ENCODE measurements at places on chromosomes 1 and 21.

DNA sequence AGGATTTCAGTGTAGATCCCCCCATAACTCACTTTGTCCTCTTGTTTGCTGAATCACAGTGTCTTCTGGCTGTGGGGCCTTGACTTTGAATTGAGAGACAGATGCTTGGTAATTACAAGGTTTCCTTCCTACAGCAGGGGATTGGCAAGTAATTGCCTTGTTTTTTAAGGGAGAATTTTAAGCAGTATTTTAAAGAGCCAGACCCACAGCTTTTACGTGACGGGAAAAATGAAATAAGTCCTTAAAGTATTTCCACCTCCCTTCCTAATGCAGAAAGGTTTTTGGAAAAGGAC, 41.0 kb downstream of the PGBD5 start:
- DNase-seq = no peak

GRCh38 chr1:214665606-214666110, 62.7 kb downstream of the CENPF start:
- DNase-seq = no peak

GRCh38 chr1:119811985-119812557, 811 bp upstream of the REG4 start:
- DNase-seq = peak; percentile 43

GRCh38 chr1:230536641-230537155, 105.6 kb upstream of the COG2 start:
- no peak for DNase-seq

DNA sequence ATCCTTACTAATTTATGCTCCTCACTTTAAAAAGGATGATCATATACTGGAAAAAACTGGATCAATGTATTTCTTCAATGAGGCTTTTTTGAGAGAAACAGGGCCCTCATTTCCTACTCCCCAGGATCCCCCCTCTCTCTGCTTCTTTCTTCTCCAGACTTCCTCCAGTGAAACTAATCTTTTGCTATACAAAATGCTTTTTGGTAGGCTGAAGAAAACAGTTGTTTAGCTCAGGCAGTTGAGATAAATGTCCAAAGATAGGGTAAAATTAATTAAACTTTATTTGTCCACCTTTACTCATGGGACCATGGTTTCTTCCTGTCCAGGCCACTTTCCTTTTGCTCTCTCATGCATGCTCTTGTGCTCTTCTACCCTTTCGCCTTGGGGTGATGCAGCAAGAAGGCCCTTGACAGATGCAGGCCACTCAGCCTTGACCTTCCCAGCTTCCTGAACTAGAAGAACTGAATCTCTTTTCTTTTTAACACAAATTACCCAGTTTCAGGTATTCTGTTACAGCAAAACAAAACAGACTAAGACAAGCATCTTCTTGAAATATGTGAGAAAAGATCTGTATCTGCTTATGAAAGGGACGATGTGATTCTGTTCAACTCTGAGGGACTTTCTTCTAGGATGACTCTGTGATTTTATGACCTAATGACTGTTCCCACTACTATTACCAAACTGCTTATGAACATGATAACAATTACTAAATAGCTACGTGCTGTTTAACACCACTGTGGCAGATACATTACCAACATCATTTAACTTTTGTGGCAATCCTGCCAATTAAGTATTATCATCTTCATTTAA, 63.7 kb downstream of the NVL start:
- peak; percentile 23 for DNase-seq

DNA sequence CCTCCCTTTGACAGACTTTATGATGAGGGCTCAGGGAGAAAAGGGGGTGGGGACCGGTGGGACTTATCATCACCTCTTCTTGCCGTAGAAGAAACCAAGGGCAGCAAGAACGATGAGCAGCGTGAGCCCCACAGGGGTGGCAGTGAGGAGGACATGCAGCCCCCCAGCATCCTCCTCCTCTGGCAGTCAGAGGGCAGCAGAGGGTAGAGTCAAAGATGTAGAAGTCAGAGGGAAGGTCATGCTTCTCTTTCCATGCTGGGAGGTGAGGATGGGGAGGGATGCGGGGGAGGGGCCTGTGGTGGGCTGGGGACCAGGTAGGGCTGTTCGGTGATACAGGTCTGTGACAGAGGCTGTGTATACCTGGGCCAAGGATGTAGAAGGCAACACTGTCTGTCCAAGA, 14.8 kb downstream of the INSRR start:
- DNase-seq = no peak

- no peak for DNase-seq
Measured at GRCh38 chr1:63877816-63878215, 104.0 kb downstream of the ROR1 start.

- no peak for DNase-seq
Measured at GRCh38 chr21:31781737-31782136, 49.8 kb upstream of the SCAF4 start.

GRCh38 chr1:203281851-203282661, 23.3 kb upstream of the BTG2 start:
- no peak for DNase-seq

DNA sequence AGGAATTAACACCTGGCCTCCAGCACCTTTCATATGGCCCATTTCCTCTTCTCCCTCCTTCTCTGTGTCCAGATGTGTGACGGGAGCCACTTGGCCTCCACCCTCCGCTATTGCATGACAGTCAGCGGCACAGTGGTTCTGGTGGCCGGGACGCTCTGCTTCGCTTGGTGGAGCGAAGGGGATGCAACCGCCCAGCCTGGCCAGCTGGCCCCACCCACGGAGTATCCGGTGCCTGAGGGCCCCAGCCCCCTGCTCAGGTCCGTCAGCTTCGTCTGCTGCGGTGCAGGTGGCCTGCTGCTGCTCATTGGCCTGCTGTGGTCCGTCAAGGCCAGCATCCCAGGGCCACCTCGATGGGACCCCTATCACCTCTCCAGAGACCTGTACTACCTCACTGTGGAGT, 5.6 kb downstream of the TMEM61 start:
- DNase-seq = no peak

- DNase-seq = no peak
Measured at GRCh38 chr1:228721407-228721806, 13.9 kb upstream of the RHOU start.

GRCh38 chr21:21268061-21268471, 269.9 kb downstream of the NCAM2 start:
- DNase-seq = no peak

- no peak for DNase-seq
Measured at GRCh38 chr1:206419783-206420182, 50.5 kb upstream of the IKBKE start.

DNA sequence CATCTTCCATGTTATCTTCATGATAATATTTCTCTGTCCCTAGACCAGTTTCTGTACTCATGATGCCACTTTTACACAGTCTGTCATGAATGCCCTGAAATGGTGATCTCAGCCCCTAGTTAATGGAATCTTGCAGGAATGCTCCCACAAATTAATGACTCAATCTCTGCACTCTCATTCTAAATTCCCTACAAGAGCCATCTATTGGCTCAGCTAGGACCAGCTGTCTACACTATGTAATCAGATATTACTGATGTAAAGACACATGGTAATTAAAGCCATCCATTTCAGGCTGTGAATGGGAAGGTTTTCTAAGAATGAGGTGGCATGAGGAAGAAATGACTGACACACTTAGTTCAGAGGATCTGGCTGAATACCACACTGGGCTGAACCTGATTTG, 199.1 kb upstream of the KCND3 start:
- DNase-seq = no peak

DNA sequence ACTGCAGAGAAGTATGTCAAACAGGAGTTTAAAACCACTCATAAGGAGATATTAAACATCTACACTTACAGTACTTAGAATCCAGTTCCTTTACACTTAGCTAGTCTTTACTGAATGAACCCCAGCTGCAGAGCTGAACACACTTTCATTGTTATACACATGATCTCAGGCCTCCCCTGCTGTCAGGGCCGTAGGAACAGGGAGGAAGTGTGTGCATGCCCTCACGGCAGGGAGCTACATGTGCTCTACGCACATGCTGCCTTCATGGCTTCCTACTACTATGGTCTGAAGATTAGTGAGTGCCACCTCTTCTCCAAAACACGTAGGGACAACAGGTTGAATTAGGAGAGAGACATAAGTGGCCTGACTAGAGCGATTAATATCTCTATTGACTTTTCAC, 191.5 kb downstream of the SIPA1L2 start:
- no peak for DNase-seq

- DNase-seq = no peak
Measured at GRCh38 chr1:199593475-199593874, 434.0 kb upstream of the NR5A2 start.

- DNase-seq = no peak
Measured at GRCh38 chr1:55210990-55211801, 4.0 kb downstream of the USP24 start.

- DNase-seq = peak; percentile 14
Measured at GRCh38 chr1:236677641-236678235, 8.6 kb upstream of the ACTN2 start.

GRCh38 chr1:205456383-205456867, 580 bp upstream of the BLACAT1 start:
- no peak for DNase-seq

DNA sequence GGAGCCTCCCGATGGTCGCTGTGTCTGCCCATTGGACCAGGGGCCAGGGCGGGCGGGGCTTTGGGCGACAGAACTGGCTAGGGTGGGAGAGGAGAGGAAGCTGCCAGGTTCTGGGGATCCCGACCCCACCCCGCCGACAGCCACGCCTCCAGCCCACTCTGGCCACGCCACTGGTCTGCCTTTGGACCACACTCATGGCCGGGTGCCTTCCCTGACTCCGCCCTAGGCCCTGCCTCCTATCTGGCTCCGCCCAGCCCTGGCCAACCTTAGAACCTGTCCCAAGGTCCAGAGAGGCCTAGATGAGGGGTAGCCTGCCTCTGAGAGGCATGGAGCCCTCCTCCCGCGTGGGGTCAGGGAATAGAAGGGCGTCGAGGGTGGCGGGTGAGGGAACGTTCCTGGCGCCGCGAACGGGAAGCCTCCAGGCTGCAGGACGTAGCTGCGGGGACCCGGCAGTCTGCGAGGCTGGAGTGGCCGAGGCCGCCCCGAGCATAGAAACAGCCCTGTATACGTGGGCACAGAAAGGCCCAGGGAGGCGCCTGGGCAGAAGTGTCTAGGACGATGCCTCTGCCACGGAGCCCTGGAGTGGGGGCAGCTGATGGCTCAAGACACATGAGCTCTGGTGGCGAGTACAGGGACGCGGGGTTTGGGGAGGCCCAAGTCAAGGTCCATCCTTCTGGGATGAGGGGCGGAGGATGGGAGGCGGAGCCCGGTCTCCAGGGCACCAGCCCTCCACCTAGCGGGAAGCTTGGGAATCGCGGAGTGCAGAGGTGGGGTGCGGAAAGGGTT, 11.5 kb upstream of the COL16A1 start:
- DNase-seq = peak; percentile 42

- DNase-seq = no peak
Measured at GRCh38 chr1:43818691-43819090, 111.4 kb downstream of the ST3GAL3 start.

DNA sequence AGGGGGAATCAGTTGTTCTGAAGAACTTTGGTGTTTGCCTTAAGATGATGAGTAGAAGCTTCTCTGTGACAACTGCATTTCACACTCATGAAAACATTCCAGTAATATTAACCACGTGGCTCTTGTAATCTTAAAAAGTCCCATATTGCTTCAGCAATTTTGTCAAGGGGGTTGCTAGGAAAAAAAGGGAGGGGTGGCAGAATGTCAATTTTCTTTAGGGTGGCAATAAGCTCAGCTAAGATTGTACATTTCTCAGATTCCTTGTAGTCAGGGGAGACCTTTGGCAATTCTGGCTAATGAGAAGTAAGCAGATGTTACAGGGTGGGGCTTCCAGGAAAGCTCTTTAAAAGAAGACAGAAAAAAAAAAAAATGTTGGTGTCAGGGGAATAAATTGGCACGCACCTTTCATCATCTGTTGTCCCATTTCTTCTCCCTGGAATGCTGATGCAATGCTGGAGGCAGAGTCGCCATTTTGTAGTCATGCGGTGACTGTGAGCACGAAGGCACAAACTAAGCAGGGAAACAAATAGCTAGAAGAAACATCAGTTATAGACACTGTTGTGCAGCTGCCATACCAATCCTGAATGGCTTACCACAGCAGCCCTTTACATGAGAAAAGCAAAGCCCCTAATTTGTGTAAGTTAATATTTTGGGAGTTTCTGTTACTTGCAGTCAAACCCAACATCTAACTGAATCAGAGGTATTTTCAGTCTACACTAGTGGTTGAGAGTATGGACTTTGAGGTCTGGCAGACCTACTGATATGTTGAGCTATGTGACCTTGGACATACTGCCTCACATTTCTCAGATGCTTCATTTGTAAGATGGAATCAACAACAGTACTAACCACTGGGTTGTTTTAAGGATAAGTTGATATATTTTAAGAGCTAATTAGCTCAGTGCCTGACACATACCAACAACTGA, 56.1 kb upstream of the MRPS6 start:
- DNase-seq = no peak

- DNase-seq = no peak
Measured at GRCh38 chr1:149888999-149889289, 10.4 kb upstream of the BOLA1 start.

- no peak for DNase-seq
Measured at GRCh38 chr1:203126151-203126865, 1.2 kb upstream of the ADORA1 start.

GRCh38 chr1:22115286-22115685, 27.6 kb downstream of the WNT4 start:
- no peak for DNase-seq

DNA sequence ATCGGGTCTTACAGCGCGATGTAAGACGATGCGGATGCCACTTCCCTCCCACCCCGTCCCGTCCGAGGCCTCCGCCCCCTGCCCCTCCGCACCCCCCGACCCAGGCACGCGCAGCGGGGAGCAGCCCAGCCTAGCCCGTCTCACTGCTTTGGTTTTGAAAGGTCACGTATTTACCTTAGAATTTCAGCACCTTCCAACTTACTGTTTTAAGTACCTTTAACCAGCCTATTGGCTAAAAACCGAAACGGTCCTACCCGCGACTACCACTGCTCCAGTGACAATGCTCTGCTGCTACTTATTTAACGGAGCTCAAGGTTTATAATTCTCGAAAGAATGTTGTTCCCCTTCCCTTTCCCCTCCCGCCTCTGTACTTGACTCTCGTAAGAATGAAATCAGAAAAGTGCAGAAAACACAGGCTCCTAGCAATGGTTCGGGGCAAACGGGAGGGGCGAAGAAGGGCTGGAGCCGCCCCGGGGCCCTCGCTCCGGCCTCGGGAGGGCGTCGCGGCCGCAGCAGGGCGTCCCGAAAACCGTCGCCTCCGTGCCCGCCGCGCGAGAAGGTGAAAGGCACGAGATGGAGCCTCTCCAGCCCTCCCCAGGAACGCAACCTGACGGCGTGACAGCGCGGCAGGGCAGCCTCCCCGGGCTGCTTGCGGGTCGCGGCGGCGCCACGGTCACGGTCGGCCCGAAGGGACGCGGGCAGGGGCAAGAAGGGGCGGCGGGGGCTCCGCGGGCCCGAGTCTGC, 667 bp downstream of the TMEM50B start:
- peak; percentile 46 for DNase-seq

GRCh38 chr21:38599381-38599975, 101.2 kb upstream of the ERG start:
- no peak for DNase-seq

GRCh38 chr1:97693601-97694000, 227.2 kb downstream of the DPYD start:
- no peak for DNase-seq

Measured in activated CD4-positive, alpha-beta T cell treated with anti-CD3 and anti-CD28 coated beads, Interleukin-10, Interleukin-2, amounts not matched to agents 100 ng/mL and 50 ng/mL, durations not matched to agents 16 hours and 8 hours (primary cell).